Amniotic epithelial cell (primary cell): ENCODE measurements at places on chromosomes 6 and 20.

DNA sequence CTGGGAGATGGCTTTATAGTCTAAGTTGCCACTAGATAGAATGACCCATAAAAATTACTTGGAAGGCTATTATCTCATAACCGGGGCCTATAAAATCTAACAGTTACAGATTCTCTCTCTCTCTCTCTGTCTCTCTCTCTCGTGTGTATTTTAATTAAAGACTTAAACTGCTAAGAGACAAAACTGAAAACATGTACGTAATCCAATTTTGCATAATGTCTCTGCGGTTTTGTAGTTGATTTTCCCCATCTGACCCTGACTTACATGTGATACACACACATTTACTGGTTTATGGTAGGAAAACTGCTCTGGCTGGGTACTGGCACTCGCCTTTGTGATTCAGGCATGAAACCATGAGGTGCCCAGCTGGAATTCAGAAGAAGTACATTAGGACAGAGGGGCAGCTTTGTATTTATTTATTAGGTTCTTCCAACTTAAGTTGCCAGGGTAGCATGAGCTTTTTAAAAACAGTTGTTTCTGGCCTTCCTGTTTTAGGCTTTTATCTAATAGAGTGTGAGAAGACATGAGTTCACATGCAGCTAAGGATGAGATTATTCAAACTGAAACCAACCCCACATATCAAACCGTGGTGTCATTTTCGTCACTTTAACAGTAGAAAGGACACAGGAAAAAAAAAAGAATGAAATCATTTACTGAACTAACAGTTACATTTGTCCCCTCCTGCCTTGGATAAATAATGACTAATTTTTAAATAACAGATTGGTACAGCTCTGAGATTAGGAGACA, 182.5 kb downstream of the GMPR start:
- DNase-seq, result no peak

DNA sequence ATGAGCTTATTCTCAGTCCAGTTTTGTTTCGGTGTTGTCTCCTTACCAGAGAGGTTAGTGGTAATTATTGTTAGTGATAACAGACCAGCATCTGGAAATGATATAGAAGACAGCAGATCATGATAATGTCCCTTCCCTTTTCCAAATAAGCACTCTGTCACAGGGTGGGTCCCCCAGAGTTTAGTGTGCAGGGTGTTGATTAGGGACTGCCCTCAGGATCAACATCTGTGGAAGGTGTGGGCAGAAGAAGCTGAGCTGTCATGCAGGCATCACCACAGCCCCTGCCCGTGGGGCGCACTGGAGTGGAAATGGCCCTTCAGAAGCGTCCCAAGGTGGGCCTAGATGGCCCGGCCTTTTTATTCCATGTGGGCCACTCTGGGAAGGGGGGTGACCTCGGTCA, 67.6 kb upstream of the DTNBP1 start:
- DNase-seq, result no peak

- DNase-seq, result peak; percentile 92
These were observed 16.4 kb upstream of the STX16 start for GRCh38 chr20:58634521-58635278.

DNA sequence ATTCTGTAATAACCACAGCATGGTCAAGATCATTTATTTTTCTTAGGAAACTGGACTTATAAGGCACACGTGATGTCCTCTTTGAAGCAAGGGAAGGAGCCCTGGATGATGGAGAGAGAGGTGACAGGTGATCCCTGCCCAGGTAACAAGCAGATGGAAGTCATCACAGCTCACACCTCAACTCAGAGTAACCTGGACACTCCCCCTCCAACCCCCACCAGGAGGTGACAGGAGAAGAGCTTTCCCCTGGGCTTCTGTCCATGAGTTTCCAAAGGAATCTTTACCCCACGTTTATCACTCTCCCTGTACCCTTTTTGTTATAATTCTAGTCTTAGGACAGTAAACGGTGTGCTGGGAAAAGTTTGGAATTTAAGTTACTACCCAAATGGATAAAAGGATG, 28.4 kb downstream of the ZNF334 start:
- DNase-seq, result no peak

GRCh38 chr20:46592580-46593362, 42.3 kb upstream of the OCSTAMP start:
- DNase-seq, result no peak

DNA sequence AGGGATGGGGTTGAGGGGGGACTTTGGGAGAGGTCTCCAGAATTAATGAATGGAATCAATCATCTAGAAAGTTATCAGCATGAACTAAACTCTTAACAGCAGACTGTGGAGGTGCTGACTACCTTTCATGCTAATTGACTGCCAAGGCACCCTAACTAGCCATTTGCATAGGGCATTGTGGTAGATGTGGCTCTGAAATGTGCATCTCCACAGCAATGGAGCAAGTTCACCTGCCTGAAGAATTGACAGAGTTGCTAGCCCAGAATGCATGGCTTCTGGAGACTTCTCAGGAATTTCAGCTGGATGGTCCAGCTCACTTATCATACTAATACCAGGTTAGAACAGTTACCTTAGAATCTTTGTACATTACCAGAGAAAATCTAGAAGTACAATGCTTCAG, 745.6 kb downstream of the KIF16B start:
- no peak for DNase-seq

DNA sequence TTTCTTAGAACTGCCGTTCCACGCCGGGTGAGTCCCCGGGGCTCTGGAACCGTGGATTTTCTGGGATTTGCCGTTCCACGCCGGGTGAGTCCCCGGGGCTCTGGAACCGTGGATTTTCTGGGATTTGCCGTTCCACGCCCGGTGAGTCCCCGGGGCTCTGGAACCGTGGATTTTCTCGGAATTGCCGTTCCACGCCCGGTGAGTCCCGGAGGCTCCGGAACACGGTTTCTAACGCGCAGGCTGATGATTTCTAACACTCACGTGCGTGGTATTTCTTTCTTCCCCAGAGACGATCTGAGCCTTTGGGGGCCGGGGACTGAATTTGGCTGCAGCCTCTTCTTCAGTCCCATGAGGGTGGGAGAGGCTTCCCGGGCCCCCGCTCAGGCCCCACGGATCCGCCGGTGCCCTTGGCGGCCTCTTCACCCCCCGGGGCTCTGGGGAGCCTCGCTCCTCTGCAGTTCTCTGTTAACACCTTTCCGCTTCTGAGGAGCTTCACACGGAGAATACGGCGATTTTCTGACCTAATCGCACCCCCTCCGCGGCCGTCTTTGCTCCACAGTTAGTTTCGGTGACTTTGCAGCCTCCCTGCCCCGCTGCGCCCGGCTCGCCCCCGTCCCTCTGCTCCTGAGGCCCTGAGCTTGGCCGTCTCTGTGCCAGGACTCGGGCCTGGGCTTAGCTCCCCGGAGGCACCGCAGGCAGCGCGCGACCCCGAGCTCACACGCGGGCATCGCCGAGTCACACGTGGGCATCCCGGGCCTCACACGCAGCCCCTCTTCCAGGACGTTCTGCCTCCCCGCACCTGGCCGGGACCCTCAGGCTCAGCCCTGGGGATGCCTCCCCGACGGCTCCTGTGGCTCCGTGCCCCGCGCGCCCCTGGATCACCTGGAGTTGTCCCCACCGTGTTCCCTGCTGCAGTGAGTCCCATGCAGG, 7.2 kb upstream of the KIF25 start:
- DNase-seq, result no peak

- DNase-seq, result no peak
These were observed 500.2 kb downstream of the TENT5A start for GRCh38 chr6:81252231-81252630.

GRCh38 chr6:32332433-32332832, 39.3 kb downstream of the TSBP1 start:
- DNase-seq, result no peak

DNA sequence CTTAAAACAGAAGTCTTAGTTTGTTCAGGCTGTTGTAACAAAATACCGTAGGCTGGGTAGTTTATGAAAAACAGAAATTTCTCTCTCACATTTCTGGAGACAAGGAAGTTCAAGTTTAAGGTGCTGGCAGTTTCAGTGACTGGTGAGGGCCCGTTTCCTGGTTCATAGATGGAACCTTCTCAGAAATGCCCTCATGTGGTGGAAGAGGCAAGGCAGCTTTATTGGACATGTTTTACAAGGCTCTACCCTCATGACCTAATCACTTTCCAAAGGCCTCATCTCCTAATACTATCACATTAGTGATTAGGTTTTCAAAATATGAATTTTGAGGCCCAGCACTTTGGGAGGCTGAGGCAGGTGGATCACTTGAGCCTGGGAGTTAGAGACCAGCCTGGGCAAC, 2.4 kb downstream of the HEBP2 start:
- DNase-seq, result no peak

GRCh38 chr20:6863798-6864201, 96.3 kb downstream of the BMP2 start:
- DNase-seq, result no peak

DNA sequence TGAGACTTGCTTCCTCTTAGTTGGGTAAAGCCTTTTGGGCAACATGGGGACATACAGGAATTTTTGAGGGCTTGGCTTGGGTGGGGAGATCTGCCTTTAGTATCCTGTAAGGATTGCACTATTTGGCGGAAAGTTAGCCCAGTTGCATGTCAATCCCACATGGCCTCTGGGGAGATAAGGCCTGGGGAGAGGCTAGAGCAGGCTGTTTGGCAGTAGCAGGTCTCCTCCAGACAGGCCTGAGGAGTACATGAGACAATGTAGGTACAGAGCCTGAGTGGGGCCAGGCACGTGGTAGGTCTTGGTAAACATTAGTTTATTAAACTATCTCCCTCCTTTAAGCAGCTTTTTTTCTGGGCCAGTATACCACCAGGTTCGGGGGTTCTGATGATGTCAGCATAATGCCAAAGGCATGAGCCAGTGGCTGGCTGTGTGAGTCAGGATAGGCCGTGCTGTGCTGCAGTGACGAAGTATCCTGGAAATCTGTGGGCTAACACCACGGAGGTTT, 147.9 kb downstream of the VEGFA start:
- peak; percentile 85 for DNase-seq

GRCh38 chr6:128784266-128784665, 98.7 kb upstream of the LAMA2 start:
- DNase-seq, result no peak

DNA sequence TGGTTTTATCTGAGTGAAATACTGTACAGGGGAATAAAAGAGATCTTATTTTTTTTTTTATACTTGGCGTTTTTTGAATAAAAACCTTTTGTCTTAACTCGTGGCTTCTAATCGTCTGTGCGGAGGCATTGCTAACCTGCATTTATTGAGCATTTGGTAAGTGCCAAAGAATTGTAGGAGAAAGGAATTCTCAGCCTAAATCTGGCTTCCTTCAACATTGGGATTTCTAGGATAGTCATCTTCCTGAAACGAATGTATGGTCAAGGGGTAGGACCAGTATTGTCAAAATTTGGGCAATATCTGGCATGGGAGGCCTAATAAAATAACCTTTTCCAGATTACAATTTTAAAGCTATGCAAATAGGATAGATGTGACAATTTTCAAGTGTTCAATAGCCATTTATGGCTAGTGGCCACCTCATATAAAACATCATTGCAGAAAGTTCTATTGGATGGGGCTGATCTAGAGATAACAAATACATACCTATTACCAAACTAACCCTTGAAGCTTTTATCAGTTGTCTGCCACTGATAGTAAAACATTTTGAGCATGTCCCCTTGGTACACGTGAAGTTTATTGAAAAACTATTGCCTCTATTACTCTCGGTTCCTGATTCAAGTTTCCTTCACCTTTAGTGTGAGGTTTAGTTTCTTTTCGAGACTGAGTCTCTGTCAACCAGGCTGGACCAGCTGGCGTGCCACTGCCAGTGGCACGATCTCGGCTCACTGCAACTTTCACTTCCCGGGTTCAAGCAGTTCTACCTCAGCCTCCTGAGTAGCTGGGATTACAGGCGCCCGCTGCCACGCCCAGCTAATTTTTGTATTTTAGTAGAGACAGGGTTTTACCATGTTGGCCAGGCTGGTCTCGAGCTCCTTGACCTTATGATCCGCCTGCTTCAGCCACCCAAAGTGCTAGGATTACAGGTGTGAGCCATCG, 5.6 kb downstream of the PIM1 start:
- no peak for DNase-seq

DNA sequence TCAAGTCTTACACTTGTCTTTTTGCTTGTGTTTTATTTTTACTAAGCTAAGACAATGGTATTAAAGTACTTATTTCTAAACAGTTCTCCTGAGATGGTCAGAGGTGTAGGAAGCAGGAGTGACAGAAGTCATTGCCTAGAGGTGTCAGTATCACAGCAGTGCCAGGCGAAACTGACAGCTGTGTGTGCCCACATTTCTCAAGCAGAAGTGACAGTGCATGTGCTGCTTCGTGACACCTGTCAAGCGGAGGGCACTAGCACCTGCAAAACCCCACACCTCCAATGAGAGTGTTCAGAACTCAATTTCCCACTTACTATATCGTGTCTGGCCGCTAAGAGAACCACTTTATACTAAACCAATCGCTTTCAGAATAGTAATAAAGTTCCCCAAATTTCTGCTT, 82.8 kb downstream of the SLC23A2 start:
- no peak for DNase-seq

DNA sequence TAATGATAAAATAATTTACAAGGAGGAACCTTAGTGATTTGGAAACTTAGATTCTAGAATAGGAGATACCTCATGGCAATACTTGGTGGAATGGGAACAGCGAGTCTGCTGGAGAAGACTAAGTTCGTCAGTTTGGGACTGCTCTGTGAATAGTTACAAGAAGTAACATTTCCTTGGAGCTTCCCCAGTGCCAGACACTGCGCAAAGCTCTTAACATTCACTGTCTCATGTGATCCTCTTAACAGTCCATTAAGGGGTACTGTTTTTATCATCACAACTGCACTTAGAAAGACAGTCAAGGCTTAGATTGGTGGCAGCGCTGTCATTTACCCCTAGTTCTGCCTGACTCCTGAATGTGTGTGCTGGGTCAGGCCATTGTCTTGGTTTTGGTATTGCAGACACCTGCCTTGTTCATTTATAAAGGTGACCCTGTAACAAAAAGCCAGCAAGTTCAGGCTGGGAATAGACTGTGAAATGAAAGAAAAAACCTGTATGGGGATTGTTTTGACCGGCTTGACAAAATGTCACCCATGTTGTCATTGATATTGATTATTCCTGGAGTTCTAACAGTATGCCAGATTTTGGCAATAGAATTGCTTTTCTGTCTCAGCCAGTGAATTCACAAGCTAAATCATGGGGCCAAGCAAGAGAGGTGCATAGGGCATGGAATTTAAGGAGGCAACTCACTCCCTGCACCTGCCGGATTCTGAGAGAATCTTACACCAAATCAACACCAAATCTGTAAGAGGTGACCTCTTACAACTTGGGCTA, 118.4 kb downstream of the SASH1 start:
- no peak for DNase-seq

GRCh38 chr20:6245436-6245835, 122.6 kb upstream of the FERMT1 start:
- no peak for DNase-seq

GRCh38 chr6:149696901-149697300, 21.0 kb downstream of the LATS1 start:
- DNase-seq, result peak; percentile 77

GRCh38 chr6:365835-366234, 25.7 kb upstream of the IRF4 start:
- DNase-seq, result no peak

GRCh38 chr6:42572523-42572922, 8.7 kb downstream of the UBR2 start:
- no peak for DNase-seq

- no peak for DNase-seq
These were observed 217.3 kb downstream of the ARID1B start for GRCh38 chr6:156994215-156995076.

GRCh38 chr6:108434222-108434621, 126.5 kb upstream of the FOXO3 start:
- no peak for DNase-seq
